ENCODE measurements at places on chromosomes 3 and 15.

- DNase-seq: no peak
Measured at GRCh38 chr3:171383206-171384018, 76.8 kb downstream of the TNIK start.

DNA sequence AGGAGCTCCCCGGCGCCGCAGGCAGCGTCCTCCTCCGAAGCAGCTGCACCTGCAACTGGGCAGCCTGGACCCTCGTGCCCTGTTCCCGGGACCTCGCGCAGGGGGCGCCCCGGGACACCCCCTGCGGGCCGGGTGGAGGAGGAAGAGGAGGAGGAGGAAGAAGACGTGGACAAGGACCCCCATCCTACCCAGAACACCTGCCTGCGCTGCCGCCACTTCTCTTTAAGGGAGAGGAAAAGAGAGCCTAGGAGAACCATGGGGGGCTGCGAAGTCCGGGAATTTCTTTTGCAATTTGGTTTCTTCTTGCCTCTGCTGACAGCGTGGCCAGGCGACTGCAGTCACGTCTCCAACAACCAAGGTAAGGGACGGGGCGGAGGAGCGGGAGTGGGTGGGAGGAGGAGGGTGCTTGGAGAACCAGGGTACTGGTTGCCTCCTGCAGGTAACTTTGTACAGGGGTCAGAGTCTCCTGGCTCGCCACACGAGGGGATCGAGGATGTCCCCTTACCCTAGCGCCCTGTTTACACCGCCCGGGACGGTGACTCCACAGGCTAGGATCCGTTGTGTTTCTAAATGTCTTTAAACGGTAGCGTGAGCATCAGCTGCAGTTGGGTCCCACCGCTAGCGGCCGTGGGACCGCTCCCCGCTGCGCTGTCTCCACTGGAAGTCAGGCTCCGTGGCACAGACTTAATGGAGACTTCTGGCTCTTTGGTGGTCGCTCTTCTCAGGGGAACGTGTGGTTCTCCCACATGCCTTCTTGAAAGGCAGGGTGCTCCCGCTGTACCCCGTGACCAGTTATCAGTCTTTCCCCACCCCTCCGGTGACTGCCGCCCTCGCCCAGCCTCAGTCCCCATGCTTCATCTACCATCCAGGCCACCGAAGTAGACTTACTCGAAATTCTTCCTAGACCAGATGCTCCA lies 515 bp downstream of the EPHA6 start:
- no peak for DNase-seq

DNA sequence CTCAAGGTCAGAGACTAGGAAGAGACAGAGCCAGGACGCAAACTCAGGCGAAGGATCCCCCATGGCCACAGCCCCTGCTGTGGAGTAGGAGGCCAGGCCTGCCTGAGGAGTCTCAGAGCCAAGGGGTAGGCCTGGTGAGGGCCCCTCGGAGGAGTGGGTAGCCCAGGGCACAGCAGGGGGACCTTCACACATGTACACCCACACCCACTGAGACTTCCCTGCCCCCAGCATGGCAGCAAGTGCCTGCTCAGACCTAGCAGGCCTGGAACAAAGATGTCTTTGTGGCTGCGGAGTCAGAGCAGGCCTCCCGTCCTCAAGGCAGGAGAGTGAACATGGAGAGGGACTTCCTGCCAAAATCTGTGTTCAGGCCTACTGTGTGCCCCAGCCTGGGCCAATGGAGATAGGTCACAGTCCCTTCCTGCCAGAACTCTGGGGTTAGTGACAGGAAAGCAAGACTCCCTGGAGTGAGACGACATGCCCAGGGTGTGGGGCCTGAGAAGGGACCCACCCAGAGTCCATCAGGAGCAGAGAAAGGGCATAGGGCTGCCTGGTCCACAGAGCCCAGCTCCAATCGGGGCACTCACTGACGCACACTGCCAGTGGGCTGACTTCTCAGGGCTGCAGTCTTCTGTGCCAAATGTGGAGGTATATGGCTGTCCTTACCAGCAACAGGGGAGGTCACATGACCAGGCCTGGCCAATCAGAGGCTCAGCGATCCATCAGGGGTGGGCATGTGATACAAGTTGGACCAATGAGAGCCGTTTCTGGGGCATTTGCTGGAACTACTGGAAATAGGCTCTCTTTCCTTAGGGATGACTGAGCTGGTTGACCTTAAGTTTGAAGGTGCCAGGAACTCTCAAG lies 2.3 kb downstream of the GRIP2 start:
- DNase-seq: no peak

DNA sequence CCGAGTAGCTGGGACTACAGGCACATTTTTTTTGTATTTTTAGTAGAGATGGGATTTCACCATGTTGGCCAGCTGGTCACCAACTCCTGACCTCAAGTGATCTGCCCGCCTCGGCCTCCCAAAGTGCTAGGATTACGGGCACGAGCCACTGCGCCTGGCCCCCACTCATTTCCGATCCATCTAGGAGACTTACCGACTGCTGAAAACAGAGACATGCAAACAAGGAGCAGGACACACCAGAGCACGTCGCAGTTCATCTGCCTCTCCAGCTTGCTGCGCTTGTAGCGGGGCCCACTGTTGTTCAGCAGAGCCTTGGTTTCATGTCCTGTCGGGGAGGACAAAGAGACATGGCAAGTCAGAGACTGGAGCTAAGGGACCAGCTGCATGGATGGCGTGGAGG lies 137.4 kb downstream of the ATP10A start:
- no peak for DNase-seq

DNA sequence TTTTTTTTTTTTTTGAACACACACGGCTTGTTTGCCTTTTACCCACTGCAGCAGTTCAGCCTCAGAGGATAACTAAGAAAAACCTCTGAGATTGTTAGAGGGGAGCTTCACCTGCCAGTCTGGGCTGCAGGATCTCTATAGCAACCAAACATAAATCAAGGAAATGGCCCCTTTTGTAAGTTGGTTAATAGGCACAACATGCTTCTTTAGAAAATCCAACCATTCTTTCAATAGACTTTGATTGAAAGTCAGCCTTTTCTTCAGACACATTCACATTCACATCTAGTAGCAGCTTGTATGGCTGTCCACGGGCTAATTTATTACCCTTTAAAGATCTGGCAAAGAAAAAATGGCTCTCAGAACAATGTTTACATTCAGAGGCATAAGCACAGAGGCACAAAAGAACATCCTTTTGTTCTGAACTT lies 136.6 kb upstream of the RARB start:
- DNase-seq: no peak

- DNase-seq: no peak
Measured at GRCh38 chr3:46091741-46092701, 64.7 kb upstream of the XCR1 start.

- DNase-seq: no peak
Measured at GRCh38 chr3:143170074-143170473, 50.5 kb downstream of the CHST2 start.

GRCh38 chr3:101453961-101454360 lies 59.1 kb downstream of the SENP7 start:
- DNase-seq: no peak

- no peak for DNase-seq
Measured at GRCh38 chr15:38564557-38565286, at the start of gene RASGRP1. Gene RASGRP1, minus strand, starts transcription at chr15:38564814. Its CDS starts 186 bp downstream, at chr15:38564628.

GRCh38 chr3:81938681-81939080 lies 177.2 kb upstream of the GBE1 start:
- DNase-seq: no peak

DNA sequence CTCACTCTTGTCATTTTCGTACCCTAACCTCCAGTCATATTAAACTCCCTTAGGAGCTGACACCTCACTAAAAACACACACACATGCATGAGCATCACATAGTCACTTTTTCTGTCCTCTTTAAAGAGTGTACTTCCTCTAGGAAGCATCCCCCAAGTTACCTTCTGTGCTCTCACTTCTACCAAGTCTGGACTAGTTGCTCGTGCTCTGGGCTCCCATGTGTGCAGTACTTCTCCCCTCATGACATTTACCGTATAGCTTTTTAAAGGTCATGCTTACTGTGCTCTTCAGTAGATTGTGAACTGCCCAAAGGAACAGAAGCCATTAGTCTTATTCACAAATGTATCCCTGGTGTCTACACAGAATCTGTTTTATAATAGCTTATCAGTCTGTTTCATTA lies 42.0 kb downstream of the CRYBG3 start:
- no peak for DNase-seq

GRCh38 chr3:48472923-48473616 lies 26.5 kb downstream of the ATRIP start:
- peak; percentile 81 for DNase-seq

- DNase-seq: no peak
Measured at GRCh38 chr3:16179771-16180736, 5.6 kb downstream of the GALNT15 start.

GRCh38 chr15:46343196-46343935 lies 708.5 kb downstream of the SQOR start:
- no peak for DNase-seq

DNA sequence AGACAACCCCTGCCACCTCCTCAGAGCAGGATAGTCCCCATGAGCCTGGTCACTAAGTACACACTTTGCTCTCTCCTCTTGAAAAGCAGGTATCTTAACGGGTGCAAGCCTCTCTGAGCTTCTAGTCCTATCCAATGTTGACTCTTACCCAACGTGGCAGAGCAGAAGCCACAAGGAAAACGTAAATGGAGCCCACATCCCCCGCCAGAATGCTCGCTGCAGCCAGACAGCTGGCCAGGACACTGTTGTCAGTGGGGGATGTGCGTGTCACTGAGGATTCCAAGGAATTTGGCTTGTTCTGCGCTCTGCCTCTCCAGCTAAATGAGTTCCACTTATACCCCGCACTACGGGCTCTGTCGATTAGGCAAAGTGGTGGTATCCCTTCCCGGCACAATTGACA lies 67.8 kb upstream of the IGF1R start:
- DNase-seq: no peak

DNA sequence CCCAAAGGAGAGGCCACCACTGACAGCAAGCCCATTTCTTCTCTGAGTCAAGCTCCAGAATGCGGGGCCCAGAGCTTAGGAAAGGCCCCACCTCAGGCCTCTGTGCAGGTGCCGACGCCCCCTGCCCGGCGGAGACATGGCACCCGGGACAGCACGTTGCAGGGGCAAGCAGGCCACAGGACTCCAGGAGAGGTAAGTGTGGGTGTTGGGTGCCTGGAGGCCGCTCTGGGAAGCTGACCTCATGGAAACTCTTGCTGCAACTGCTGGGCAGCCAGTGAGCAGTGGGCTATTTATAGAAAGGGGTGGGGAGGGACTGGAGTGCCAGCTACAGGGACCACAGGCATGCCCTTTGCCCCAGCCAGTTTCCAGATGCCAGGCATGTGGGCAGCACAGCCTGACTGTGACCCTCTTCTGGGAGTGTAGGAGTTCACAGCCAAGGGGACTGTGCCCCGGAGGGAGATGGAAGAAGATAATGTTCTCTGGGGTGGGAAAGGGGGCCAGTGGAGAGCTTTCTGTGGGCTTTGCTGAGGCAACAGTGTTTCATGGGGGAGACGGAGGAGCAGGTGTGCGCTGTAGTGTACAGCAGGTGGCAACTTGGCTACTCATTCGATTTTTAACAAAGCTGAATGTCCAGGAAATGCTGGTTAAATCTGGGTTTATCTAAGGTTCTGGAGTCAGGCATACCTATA lies 23.7 kb downstream of the ALPK3 start:
- no peak for DNase-seq

- DNase-seq: no peak
Measured at GRCh38 chr3:36317915-36318314, 62.4 kb upstream of the STAC start.

- no peak for DNase-seq
Measured at GRCh38 chr15:92907896-92908712, 8.0 kb downstream of the CHD2 start.

GRCh38 chr3:64674591-64675076 lies 13.2 kb downstream of the ADAMTS9 start:
- DNase-seq: no peak

DNA sequence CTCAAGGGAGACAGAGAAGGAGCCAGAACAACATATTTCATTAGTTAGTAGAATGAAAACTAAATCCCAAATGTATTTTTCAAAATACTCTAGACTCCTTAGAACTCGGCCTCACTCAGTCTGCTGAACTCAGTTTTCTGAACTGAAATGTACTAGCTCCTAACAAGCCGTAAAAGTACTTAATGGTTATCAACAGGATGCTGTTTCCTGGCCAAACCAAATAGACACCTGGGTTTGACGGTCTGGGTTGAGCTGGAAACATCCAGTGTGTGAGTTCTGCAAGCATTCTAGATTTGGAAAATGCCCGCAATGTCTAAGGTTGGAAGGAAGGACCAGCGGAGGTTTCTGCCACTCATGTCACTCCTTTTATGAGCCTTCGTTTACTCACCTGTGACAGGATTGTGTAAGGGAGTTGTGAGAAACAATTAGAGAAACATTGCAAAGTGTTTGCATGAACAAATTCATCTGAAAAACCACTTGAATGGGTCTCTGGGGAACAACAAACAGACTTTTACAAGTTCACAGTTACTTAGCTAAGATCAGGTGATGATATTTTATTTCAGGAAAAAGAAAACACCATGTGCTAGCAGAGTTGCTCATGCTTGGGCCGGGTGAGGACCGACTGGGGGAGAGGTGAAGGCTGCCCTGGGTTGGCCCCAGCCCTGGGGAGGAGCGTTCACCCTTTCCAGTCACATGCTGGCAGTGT lies 151.0 kb downstream of the ALDH1A2 start:
- no peak for DNase-seq

GRCh38 chr3:49461443-49462171 lies 8.5 kb upstream of the DAG1 start:
- no peak for DNase-seq

DNA sequence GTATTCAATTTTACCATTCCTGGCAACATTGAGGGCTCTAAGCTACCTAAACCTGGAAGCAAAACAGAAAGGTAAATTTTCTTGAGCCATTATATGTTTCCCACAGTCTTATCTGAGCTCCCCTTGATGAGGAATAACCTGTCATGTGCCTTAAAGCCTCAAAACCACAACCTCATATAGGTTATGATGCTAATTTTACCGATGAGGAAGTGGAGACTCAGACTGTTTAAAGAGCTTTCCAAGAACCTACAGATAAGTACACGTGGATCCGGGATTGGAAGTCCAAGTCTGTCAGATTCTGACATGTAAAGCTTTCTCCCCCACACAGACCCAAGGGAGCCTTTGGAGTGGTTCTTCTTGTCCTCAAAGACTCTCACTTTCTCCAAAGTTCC lies 140.5 kb downstream of the SEMA6D start:
- DNase-seq: no peak

DNA sequence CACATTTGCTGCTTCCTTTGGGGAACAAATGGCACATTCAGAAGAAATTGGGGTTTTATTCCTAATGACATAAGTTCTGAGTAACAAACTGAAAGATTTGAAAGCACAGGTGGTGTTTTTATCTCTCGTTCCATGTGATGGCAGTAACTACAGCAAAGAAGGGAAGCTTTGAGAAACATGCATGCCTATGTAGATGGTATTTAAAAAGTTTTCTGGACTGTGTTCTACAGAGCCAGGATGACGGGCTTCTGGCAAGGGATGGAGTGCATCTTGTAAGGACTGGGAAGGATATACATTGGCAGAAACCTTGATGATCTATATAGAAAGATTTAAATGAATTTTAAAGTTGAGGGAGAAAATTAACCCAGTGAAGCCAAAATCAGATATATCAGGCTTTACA lies 362.2 kb upstream of the ROPN1 start:
- DNase-seq: no peak

GRCh38 chr15:34496207-34496995 lies 58.8 kb upstream of the GOLGA8A start:
- DNase-seq: no peak

DNA sequence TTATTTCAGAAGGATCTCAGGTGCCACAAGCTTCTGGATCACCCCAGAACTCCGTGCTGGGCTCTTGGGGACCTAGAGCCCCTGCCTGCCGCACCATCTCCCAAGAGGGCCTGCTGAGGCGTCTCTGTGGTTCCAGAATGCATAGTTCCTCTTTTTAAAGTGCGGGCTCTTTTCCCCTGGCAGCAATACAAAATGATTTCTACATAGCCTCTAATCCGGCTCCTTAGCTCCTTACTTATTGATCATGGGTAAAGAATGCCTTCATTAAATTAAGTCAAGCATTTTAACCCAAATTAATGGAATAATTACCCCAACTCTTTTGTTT lies 121.9 kb downstream of the ATP10A start:
- DNase-seq: no peak
